Stimulated activated CD8-positive, alpha-beta memory T cell treated with anti-CD3 and anti-CD28 coated beads, Interleukin-15, amount 100 ng/mL, for 48 hours (primary cell): ENCODE measurements at places on chromosomes 13 and 19.

DNA sequence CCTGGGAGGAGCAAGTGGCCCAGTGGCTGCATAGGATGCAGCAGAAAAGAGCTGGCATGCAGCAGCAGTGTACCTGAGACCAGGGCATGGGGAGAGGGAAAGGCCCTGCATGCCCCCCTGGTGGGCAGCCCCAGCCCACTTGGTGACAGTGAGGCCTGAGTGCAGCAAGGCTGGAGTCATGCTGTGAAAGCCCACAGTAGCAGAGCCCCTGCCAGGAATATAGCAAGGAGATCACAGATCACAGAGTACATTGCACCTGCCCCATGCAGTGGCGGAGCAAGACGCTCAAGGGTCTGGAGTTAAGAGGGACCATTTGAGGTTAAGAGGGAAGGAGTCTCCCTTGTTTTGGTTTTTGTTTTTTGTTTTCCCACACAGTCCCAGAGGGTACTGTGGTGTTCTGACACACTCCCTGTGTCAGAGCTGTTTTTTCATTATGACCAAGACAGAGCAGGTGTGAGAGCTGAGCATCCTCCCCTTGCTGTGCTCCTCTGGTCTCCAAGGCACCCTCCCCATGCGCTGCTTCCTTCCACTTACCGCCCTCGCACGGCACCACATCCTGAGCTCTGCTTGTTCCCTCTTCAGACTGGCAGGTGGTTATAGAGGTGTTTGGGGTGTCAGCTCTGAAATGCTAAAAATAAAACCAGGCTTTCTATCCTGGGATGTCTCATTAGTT is 85.0 kb upstream of the UBL3 start:
- peak; percentile 71 for DNase-seq

DNA sequence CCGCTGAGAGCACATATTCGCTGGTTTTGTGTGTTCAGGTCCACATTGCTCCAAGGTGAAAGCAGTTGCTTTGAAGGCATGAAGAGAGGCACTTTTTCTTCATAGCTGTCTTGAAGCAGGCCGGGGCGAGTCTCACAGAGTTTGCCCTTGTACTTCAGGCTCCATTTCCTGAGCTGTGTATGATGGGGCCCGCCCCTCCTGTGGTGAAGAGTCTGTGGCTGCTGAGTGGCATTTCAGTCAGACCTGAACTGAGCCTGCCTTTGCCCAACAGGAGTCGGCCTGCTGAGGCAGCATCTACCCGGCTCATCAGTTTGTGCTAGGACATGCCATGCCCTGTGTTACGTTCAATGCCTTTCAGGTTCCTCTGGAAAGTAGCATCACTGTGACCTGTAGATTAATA is 44.4 kb upstream of the C1QTNF9 start:
- peak; percentile 71 for DNase-seq

DNA sequence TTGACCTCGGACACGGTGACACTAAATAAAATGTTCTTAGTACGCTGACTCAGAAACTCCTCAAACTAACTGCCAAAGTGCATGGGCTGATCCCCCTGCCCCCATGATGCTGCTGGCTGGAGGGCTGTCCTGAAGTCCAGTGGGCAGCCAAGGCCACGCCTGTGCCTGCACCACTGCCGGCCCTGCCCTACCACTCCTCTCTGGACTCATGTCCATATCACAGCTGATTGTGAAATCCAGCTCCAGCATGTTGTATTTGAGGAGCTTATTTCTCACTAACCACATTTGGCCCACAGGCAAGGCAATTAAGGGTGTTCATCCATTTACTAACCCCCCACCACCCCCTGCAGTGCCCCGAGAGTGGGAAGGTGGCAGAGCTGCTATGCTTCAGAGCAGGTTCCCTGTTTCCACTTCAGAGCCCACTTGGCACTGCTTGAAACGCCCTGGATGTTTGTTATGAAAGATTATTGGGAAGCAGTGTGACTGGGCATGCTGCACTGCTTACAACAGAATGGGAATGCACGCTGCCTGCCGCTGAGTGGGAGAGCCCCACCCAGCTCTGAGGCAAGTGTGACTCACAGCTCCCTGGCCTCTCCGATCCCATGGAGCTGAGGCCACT is 114.0 kb downstream of the UQCRFS1 start:
- DNase-seq = no peak

GRCh38 chr13:73938372-73939070 is 195.7 kb downstream of the KLF12 start:
- no peak for DNase-seq

GRCh38 chr13:27482983-27483382 is 32.6 kb upstream of the MTIF3 start:
- DNase-seq = no peak

GRCh38 chr13:68369739-68370138 is 1139.6 kb upstream of the PCDH9 start:
- DNase-seq = no peak

GRCh38 chr13:66424422-66424821 is 805.7 kb downstream of the PCDH9 start:
- no peak for DNase-seq

DNA sequence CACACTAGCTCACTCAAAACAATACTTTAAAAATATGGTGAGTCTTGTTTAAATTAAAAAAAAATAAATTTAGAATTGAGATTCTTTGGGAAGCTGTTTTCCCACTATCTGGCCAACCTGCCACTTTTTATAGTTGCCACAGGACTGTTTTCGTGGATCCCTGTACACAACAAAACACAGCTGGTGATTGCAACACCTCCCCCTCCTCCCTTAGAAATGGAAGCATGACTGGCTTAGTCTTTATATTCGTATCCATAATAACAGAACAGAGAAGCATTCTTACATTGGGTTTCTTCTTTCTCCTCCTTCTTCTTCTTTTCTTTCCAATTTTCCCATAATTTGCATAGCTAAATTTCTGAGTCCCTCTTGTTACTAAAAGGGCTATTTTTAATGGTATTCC is 79.5 kb upstream of the GJB6 start:
- DNase-seq = no peak

DNA sequence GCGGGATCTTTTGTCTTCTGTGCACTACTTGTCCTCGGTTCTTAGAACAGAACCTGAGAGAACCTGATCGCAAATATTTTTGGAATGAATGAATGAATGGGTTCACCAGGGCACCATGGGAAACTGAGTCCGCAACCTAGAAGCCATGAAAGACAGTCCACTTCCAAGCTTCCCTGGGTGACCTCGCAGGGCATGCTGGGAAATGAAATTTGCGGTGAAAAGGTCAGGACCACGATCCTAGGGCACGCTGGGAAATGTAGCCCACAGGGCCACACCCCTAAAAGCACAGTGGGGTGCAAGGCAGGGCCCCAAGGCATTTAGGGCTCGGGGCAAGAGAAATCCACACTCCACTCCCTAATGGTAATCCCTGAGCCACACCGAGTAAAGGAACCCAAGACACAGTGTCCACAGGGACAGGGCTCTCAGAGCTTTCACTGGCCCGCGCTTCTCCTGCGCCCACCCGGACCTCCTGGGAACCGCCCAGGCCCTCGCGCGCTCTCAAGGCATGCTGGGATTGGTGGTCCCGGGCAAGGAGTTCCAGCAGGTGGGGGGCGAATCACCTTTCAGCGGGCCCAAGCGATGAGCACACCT is 1.1 kb upstream of the PPP1R12C start:
- no peak for DNase-seq

- DNase-seq = no peak
Measured at GRCh38 chr19:38784224-38784623, 4.8 kb upstream of the LGALS7B start.

GRCh38 chr13:53612200-53612599 is 583.6 kb downstream of the OLFM4 start:
- no peak for DNase-seq

GRCh38 chr19:56603829-56604228 is 8.7 kb downstream of the ZNF71 start:
- DNase-seq = no peak

DNA sequence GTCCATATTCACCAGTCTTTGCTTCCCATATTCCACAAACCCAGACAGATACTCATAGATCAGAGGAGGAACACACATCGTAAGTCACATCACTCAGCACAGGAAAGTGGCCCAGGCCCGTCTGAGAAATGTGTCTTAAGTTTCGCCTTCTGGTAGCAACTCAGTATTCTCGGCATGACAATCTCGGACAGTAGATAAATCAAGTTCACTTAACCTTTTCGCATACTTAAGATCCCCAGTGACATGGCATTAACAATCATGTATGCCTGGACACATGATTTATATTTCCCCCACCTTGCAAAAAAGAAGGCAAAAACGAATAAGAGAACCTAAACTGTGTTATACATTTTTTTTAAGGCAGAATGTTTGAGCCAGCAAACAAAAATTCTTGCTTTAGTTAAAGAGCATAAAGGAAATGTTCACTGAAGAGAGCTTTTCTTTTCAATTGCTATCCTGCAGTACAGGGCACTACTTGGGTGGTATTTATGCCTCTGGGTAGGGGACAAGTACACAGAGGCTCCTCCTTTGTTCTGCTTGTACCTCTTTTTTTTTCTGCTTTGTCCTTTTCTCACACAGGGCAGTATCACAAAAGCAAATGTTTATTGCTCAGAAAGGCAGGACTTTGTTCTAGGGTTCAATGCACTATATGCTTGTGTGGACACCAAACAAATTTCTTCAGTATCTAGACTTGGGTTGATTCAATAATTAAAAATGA is 360.6 kb downstream of the TDRD3 start:
- no peak for DNase-seq

DNA sequence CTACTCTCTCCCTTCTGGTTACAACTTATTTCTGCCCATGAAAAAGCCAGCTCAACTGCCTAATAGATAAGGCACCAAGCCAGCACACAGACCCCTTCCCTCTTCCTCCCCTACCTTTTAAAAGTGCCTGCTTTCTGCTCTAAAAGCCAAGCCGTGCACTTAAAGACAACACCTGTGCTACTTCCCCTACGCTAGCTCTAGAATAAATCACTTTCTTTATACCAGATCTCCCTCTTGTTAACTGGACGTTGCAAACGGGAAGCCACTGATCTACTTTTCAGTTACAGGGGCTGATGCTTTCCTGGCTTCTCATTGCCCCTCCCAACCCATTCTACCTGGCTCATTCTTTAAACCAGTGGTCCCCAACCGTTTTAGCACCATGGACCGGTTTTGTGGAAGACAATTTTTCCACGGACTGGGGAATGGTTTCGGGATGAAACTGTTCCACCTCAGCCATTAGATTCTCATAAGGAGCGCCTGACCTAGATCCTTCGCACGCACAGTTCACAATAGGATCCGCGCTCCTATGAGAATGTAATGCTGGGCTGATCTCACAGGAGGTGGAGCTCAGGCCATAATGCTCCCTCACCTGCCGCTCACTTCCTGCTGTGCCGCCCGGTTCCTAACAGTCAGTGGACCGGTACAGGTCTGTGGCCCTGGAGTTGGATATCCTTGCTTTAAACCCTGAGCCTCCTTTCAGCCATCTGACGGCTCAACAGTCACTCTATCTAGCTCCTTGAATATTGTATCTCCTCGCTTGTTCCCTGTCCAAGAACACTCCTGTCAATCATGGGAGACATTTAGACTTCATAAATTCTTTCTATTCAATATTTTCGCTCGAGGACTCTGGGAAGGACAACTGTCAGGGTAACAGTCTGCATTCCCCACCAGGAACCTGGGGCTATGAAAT is 841 bp upstream of the ZNF223 start:
- DNase-seq = no peak

- no peak for DNase-seq
Measured at GRCh38 chr13:44601586-44601985, 25.5 kb upstream of the TSC22D1 start.

DNA sequence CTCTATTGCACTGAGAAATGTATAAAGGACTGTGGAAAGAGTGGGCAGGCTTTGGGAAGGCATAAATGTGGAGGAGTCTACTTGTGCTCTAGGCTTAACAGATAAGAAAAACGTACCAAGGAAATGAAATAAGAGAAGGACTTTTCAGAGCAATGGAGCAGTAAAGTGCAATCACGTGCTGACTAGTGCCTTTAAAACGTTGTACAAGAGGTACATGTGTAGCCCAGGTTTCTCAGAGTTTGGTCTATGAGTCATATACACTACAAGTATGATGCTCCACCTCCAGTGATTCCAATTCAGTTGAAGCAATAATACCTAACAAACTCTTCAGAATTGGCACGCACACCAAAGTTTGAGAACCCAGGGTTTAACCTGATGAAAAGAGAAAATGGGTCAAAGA is 13.4 kb upstream of the FNDC3A start:
- no peak for DNase-seq

DNA sequence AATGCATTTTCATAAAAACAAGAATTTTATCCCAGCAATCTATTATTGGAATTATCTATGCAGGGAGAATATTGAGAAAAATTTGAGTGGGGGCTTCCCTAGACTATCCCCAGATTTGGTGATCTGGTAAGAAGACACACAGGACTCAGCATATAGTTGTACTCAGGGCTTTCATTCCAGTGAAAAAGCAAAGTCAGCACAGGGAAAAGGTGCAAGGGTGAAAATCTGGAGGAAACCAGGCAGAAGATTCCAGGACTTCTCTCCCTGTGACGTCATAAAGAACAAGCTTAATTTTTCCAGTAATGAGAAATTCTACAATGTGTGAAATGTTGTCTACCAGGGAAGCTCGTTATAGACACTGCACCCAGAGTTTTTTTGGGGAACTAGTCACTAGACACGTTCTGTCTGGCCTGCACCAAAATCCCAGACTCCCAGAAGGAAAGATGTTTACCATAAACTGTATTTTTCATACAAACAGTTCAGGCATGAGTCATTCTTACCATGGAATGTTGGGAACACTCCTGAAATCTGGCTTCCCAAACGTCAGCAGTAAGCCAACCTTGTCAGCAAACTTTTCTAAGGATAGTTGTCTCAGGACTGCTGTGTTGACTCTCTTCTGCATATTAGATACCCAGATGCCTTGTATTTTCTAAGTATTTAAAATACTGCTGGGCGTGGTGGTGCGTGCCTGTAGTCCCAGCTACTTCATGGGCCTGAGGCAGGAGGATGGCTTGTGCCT is 107.4 kb downstream of the DNAJC3 start:
- DNase-seq = no peak

- no peak for DNase-seq
Measured at GRCh38 chr13:97258801-97259200, 36.7 kb downstream of the MBNL2 start.

DNA sequence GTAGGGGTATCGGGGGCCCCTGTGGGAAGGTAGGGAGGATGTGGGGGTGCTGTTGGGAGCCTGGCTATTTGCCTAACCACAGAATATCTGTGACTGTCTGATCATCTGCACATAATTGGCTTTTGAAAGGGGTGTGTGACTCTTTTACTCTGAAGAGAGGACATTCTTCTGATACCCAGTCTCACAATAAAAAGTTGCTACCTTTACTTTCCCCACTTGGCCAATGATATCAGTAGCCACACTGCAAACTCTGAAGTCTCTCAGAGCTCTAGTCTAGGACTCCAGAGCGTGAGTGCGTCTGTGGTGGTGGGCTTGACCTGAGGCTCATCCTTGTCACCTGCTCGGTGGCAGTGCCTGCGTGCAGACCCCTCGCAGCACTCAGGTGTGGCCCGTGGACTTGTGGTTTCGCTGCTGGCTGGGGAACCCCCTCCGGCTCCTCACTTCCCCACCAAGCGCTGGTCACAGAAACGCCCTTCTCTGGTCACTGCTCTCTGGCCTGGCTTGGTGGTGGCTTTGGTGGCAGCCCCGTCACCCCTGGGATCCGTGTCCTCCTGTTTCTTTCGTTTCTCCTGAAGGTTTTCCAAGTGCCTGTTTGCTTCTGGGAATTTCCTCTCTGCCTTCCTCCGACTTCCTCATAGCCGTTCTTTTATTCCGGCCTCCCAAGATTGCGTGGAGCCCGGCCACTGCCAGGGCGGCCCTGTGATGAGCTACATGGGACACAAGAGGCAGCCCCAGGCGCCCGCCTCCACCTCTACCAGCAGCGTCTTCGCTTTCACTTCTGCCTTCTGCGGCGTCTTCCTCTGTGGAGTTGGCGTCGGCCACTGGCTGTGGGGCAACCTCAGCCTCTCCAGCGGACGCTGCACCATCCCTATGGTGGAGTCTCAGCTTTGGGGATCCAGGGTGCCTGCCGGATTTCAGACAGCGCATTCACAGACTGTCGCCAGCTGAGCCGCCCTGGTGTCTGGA is 78.0 kb downstream of the ATP11A start:
- DNase-seq = no peak
